G401 (cell line): ENCODE measurements at places on chromosomes 6 and 20. TPM values are rescaled to one million over a fixed set of nuclear protein-coding genes. Genes with fewer than 3 reads are reported as not detected.

- no peak for DNase-seq
Measured at GRCh38 chr6:1620504-1621069, 10.9 kb downstream of the FOXC1 start.

DNA sequence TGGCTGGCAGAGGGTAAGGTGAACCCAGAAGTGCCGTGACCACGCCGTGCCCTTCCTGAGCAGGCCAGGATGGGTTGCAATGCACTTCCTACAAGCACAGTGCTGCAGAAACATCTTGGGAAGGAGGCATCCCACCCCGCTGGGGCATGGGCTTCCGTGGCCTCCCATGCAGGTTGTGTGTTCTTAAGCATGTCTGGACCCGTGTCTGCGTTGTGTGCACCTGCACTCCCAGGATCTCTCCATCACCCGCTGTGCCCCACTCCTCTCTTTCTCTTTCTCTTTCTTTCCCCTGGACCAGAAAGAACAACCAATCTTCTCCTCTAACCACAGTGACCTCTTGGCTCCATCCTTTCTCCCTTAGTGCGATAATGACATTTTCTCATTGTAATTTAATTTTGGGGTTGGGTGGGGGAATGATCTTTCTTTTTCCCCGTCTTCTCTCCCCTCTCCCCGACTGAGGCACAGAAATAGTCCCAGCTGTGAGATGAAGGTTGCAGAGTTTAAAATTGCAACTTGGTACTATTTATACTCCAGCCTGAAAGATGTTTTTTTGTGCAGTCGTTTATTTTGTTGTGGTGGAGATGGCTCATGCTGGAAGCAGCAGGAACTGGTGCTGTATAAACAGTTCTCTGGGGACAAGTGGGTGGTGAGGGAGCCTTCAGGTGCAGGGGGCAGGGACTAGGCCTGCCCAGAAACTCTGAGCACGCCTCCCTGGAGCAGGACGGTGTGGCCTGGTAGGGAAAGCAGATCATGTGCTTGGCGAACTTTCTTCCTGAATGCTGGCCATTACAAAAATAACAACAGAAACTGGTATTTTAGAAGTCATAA, 20.5 kb downstream of the BCAS4 start:
- no peak for DNase-seq

- DNase-seq: no peak
Measured at GRCh38 chr6:155186052-155186658, 77.7 kb upstream of the CLDN20 start.

GRCh38 chr6:106046116-106046853, 39.9 kb upstream of the PRDM1 start:
- no peak for DNase-seq

TNF gene
- total RNA-seq: 0.14 TPM in 1 of 2 replicates, not detected in the other

ARHGAP40 gene
- not detected in 2 replicates for total RNA-seq

LAMP5 gene
- not detected in 2 replicates for total RNA-seq

TLDC2 gene
- 0.14 and 1.2 TPM in 2 replicates for total RNA-seq

PHACTR3 gene
- total RNA-seq: not detected in 2 replicates
